Stimulated activated CD8-positive, alpha-beta memory T cell treated with anti-CD3 and anti-CD28 coated beads, Interleukin-7, amount 100 ng/mL, for 1 hour (primary cell): ENCODE measurements at places on chromosomes 4 and X.

- DNase-seq: no peak
Measured at GRCh38 chr4:10747186-10747585, 62.6 kb upstream of the CLNK start.

- no peak for DNase-seq
Measured at GRCh38 chr4:77676842-77677241, 71.2 kb downstream of the CXCL13 start.

GRCh38 chrX:153507484-153508178, 9.8 kb upstream of the ATP2B3 start:
- peak; percentile 64 for DNase-seq

DNA sequence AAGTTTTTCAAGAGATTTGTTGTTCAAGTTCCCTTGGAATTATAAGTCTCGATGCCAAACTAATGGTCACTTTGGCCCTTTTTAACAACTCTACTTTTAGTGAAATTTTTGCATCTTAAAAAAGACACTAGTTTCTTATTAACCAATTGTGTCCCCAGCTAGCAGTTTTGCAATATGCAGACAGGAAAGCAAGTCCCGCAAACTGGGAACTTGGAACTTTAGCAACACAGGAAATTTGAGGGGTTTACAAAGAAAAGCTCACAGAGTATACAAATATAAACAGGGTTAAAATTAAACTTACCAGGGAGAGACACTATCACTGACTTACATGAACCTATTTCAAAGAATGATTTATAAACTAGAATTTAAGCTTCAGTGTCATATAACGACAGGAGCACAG, 137.9 kb downstream of the ANK2 start:
- no peak for DNase-seq

GRCh38 chrX:49840679-49841078, 11.6 kb downstream of the PAGE4 start:
- peak; percentile 1 for DNase-seq

- DNase-seq: no peak
Measured at GRCh38 chr4:147927377-147928137, 195.7 kb downstream of the ARHGAP10 start.

DNA sequence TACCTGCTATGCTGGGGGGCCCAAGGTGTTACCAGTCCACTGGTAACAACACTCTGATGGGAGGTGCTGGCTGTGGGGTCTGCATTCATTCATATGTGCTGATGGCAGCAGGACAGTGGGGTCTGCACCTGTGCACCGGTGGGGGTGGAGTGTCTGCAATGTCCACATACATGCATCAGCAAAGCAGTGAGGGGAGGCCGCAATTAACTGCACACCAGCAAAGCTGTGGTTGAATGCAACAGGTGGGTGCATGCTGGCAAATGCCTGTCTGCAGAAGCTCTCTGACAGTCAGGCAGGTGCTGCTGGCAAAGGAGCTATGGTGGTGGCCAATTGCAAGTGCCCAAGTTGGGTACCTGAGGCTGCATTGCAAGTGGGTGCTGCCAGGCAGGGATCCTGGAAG, 426.5 kb upstream of the FMR1 start:
- DNase-seq: no peak

DNA sequence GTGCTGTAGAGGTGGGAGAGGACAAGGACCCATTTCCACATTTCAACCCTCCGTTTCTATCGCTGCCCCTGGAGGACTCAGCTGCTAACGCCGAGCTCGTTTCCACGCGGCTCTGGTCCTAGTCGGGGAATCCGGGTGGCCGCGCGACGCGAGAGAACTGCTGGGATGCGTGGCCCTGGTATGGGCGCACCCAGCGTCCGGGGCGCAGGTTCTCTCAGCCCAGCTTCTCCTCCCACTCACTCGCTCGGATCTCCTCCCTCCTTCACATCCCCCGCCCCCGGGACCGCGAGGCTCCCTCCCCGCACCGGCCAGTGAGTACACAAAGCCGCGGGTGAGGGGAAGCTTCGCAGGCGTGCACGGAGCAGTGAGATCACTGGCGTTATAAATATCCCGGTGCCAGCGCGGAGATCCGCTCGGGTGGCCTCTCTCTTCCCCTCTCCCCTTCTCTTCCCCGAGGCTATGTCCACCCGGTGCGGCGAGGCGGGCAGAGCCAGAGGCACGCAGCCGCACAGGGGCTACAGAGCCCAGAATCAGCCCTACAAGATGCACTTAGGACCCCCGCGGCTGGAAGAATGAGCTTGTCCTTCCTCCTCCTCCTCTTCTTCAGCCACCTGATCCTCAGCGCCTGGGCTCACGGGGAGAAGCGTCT, at the start of gene FGF5:
Gene FGF5 (plus strand): TSS at position 412 of the 649 bp plus-strand sequence. CDS start 161 bp downstream, at position 573.
- no peak for DNase-seq

GRCh38 chrX:10172877-10173276, 16.1 kb downstream of the CLCN4 start:
- DNase-seq: no peak

- no peak for DNase-seq
Measured at GRCh38 chrX:107823456-107823855, 2.2 kb upstream of the MID2 start.

GRCh38 chr4:2798399-2799223, 5.7 kb downstream of the SH3BP2 start:
- DNase-seq: no peak

DNA sequence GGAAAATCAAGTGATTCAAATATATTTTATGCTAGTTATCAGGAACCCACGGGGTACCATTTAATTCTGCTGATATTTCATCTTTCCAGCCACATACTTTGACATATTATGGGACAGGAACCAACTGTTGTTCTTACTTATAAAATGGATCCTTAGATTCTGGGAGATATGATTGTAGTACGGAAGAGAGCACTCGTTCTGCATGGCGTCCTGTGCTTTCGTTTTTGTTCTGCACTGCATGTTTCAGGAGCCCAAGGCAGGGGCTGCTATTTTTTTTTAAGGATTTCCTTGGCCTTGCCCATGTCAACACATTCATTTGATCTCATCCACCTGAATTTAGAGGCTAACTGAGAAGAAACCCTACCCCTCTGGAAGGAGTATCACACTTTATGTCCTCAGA, 245.5 kb upstream of the TLL1 start:
- no peak for DNase-seq

- no peak for DNase-seq
Measured at GRCh38 chrX:153525451-153525850, 8.0 kb downstream of the ATP2B3 start.

DNA sequence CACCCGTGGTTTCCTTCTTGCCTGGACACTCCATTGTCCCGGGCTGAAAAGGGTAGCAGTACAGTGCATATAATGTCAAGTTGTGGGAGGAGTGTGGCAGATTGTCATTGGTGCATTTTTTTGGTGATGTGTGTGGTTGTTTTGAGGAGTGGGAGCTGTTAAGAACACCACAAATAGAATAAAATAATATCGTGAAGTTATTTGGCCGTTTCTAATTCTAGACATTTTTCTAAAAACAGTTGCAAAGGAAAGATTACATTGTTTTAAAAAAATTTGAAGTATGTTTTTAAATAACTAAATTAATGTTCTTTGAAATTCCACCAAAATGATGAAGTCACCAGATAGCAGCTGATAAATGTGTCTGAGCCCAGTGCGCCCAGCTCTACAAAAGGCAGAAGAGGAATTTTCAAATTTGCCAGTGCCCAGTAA, 1.3 kb downstream of the PKD2 start:
- DNase-seq: no peak

- no peak for DNase-seq
Measured at GRCh38 chrX:2299871-2300270, 200.9 kb downstream of the DHRSX start.

DNA sequence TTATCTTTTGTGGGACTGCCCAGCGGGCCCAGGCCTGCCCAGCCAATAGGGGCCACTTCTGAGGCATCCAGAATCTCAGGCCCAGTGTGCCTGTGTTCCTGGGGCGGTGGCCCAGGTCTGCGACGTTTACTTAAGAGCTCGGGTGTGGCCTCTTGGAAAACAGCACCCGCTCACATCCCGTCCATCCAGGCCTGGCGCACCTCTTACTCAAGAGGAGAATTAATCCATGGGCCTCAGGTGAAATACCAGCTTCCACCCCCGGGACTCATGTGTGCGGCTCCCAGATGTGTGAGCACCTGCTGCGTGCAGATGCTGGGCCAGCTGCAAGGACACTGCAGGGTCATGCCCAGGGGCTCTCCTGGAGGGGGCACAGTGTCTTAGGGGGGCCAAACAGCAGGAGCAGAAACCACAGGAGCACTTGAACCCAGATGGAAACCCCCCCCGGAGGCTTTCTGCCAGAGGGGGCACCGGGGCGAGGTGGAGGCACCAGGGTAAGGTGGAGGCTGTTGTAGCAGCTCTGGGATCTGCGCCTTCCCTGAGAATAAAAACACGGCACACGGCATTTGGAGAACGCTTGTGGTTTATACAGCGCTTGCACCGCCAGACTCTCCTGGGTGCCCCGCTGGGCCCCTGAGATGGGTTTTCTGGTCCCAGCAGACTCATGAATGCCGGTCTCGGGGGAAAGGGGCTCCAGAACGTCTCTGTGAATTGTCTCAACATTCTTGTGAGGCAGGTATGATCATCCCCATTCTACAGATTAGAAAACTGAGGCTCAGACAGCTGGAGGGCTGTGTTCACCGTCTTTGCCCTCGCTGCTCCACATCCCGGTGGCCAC, 2.8 kb downstream of the PSAPL1 start:
- DNase-seq: no peak

DNA sequence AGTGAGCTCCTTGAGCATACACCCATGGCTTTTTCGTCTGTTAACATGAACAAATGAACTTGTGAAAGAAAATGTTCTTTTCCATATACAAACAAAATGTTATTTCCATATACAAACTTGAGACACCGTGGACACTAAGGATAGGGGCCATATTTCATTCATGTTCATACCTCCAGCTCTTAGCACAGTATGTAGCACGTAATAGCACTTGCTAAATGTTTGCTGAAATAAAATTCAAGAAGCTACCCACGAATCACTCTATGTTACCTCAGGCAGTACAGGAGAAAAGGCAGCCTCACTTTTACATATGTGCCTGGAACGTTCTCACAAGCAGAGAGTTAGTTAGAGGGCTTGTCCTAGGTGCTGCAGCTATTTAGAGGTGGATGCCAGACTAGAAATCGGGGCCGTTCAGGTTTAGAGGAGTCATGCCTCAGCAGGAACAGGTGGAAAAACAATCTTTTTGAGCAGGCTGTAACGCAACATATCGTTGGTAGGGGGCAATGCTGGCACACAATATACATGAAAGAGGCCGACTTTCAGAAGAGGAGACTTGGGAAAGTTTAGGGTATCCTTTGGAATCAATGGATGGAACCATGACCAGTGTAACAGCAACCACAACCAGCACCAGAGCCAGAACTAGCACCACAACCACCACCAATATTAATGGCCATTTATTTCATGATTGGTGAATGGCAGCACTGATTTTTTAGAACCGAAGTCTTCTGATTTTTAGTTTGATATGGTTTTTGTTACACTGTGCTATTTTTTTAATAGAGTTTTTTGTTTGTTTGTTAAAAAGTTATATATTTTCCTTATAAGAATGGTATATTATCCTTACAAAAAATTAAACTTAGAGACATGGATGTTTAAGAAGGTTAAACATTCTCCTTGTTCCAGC, 14.8 kb upstream of the PAQR3 start:
- no peak for DNase-seq

- no peak for DNase-seq
Measured at GRCh38 chr4:150286656-150287055, 208.4 kb downstream of the DCLK2 start.

GRCh38 chrX:24463077-24463476, 2.0 kb upstream of the PDK3 start:
- no peak for DNase-seq

DNA sequence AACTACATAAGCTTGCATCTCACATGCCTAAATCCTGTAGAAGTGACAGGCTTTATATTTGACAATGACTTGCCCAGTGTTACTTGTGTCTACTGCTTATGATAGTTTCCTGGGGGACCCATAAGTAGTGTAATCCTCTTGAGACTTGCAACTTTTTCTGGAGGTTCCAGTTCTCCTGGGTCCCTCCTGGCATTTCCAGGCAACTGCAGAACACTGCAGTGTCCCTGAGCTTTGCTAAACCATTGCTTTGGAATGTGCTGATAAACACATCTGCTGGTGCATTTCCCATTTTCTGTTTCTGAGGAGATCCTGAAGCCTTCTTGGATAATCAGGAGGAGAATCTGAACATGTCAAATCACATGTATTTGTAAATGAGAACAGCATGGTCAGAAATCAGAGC, 82.0 kb downstream of the ANOS1 start:
- DNase-seq: no peak

GRCh38 chrX:3143043-3143799, 102.0 kb downstream of the ARSF start:
- DNase-seq: no peak

GRCh38 chrX:132171478-132171877, 43.7 kb upstream of the FRMD7 start:
- no peak for DNase-seq

DNA sequence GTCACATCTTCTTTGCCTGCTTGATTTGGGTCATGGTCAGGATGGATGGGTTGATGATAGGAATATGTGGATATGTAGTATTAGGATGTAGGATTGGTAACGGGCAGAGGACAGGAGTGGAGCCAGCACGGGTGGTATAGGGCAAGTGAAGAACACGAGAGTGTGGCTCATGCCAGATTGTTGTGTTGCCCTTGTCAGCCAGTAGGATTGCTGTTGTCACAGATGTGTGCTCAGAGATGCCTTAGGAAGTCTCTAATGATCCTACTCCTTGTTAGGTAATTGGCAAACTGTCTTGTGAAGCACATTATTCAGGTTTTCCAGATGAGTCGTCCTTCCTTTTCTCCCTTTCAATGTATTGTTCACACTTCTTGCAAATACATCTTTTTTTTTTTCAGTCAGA, 5.5 kb downstream of the ATP10D start:
- no peak for DNase-seq

- DNase-seq: no peak
Measured at GRCh38 chr4:56303921-56304320, 83.4 kb downstream of the AASDH start.

- DNase-seq: peak; percentile 55
Measured at GRCh38 chr4:663438-664428, 10.3 kb downstream of the ATP5ME start.

GRCh38 chrX:101078716-101079598, at the start of gene TMEM35A:
TSS of gene TMEM35A (plus strand) at chrX:101078879. CDS start at chrX:101079003, 124 bp downstream.
- DNase-seq: no peak

DNA sequence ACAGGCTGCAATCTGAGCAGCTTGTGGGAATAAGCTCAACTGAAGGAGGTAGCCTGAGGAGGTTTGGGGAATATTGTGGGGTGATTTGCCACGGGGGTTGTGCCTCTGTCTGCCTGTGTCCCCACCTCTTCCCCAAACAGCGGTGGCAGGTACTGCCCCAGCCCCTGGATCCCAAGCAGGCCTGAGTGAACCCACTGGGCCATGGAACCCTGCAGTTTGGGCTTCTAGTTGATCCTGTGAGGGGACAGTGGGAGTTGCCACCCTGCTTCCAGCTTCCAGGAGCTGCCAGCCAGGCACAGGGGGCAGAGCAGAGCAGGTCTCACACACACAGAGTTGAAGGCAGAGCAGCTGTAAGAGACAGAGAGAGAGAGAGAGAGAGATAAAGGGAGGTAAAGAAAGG, 97.4 kb downstream of the PJA1 start:
- no peak for DNase-seq
